ENCODE measurements at places on chromosomes 16 and 17.

GRCh38 chr17:12431188-12431587, 234.5 kb upstream of the MYOCD start:
- no peak for DNase-seq

DNA sequence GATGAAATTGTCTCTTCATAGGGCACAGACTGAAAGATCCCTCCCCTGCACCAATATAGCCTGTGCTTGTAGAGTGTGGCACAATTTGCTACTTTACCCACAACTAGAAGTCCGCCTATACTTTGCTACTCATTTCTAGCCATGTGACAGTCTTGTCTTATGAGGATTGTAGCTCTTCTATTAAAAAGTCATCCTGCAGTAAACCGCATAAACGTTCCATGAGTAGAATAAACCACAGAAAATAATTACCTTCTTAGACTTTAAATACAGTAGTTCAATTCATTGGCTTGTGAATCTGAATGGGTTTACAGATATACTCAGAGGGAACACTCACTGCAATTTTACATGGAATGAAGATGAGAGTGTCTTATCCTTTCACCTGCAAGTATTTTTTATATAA, 4.4 kb downstream of the KRT27 start:
- DNase-seq, result no peak

- DNase-seq, result no peak
These were observed 62.9 kb upstream of the AMZ2 start for GRCh38 chr17:68184816-68185436.

DNA sequence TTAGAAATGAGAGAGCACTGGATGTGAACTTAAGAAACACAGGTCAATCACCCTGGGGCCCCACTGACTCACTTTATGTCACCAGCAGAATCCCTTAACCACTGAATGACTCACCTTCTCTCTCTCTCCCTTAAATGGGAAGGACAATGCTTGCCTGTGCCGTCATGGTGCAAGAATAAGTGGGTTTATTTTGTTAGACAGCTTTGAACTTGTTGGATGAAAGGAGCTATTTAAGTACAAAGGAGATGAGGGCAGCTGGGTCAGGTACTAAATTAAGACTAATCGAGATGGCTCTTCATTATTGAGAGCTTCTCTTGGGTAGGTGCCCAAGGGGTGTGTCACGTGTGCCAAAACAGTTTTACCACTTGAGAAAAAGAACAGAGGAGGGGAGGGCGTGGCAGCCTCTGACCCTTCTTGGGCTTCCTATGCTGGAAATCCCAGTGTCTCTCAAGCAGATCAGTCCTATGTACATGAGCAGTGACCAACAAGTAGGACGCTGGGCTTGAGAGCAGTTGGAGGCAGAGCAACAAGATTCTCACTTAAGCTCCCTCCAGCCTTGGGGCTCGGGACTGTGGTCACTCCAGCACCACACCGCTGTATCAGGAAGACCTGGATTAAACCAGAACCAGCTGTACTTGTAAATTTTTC, 6.7 kb upstream of the KRT31 start:
- peak; percentile 72 for DNase-seq

- DNase-seq, result no peak
These were observed 1.5 kb downstream of the CRK start for GRCh38 chr17:1454541-1454940.

DNA sequence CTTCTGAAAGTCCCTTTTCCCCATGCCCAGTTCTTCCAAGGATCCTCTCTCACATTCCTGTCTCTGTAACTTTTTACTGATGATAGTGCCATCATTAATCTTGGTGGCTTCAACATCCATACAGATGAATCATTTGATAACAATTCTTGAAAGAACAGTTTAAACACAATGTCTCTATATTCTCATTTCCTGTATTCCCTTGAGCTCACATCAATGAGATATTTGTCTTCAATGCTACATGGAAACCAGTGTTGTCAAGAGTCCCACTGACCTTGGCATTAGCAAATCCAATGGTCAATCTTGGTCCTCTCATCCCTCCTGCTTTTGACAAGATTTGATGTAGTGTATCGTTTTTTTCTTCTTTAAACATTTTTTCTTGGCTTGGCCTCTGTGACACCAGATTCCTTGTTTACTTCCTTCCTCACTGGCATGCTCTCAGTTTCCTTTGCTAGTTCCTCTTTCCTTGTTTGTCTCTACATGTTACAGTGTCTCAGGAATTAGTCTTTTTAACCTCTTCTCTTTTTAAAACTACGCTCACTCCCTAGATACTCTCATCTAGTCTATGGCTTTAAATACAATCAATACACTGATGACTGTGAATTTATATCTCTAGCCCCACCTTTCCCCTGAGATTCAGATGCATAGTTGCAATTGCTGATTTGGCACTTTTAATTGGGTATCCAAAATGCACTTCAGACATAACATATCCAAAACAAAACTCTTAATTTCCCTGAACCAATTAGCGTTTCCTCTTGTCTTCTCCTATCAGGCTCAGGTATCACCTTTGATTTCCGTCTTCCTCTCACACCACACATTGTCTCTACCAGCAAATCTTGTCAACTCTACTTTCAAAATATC, 134.0 kb downstream of the MYO1D start:
- no peak for DNase-seq

DNA sequence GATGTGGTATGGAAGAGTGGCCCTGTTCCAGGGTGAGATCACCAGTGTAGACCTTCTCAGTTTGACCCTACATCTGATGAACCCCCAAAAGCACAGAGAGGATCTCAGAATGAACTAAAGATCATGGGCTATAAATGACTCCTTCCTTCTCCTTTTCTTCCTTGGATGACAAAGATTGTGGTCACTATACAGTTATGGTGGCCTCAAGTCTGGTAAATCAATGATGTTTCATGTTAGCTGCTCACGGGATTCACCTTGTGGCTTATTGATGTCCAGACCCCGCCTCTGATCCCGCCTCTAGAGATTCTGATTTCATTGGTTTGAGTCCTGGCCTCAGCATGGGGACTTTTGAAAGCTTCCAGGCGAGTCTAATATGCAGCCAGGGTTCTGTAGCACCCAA, 112.2 kb downstream of the PITPNC1 start:
- no peak for DNase-seq

- no peak for DNase-seq
These were observed 601 bp downstream of the CDH15 start for GRCh38 chr16:89172171-89172527.

DNA sequence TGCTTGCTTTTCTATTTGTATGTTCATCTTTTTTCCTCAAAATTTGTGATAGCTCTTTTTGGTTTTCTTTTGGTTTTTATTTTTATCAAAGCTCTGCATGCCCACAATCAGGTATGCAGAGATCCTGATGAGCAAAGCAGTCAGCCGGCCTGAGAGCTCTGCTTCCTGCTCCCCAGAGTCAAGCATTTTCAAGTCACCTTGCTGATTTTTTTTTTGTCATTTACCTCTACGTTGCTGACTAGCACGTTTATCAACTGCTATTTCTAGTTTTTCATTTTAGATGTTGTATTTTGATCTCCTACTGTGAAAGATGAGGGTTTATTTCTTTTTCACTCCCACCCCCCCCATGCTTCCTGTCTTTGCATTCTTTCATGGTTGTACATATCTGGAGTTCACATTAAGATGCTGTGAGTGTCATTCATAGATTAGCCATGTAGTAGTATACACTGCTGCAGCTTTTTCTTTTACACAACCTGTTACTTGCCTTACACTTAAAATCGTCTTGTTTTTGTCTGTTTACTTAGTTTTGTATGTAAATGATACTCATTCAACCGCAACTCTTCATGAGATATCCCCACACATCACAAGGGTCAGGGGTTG, 196.2 kb downstream of the LGALS9B start:
- no peak for DNase-seq

DNA sequence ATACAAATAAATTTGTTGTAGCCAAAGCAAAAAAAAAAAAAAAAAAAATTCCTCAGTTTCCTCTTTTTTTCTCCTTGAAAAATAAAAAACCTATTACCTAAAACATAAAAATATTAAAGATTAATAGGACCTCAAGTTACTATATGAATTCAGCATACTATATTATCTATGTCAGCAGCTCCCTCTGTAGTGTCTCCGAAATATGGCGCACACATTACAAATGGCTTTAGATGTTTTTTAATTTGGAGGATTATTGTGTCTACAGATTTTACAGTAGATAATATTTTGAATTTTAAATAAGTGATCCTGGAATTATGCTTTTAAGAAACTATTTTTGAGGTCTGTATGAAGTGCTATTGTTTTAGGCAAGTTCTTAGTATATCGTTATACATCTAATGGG, 94.4 kb downstream of the NLK start:
- no peak for DNase-seq

DNA sequence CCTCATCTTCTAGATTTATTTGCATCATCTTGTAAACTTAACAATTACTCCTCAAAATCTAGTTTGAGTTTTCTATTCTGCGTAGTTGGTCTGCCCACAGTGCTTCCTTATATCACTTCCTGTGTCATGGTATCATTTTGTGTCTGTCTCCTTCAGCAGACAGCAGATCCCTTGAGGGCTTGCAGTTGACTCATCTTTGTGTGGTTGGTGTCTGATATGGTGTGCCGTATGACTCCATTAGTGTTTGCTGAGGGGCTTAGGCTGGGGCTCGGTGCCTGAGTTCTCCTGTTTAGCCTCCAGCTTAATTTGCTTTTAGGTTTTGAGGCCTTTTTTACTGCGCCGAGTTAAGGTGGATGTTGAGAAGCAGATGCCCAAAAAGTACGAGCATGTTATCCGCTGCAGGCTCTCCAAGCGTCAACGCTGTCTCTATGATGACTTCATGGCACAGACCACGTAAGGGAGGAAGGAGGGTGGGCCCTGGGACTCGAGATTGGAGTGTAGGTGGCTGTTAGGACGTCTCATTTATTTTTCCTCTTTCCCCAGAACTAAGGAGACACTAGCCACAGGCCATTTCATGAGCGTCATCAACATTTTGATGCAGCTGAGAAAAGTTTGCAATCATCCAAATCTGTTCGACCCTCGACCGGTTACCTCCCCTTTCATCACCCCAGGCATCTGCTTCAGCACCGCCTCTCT, 16.9 kb downstream of the SRCAP start:
- peak; percentile 55 for DNase-seq

Measured in trophoblast cell (in vitro differentiated cells and primary cell).